ENCODE measurements at places on chromosomes 12 and 14. TPM values are rescaled to one million over a fixed set of nuclear protein-coding genes. Genes with fewer than 3 reads are reported as not detected.

AMDHD1 gene
- 0.93 TPM for total RNA-seq

HHIPL1 gene
- 0.21 TPM for total RNA-seq

LAG3 gene
- not detected for total RNA-seq

CLEC9A gene
- not detected for total RNA-seq

PYGL gene
- total RNA-seq, result 43.3 TPM

B4GALNT3 gene
- total RNA-seq, result 66.2 TPM

CDKN1B gene
- 37.8 TPM for total RNA-seq

MIP gene
- total RNA-seq, result not detected

ITPK1 gene
- 29.9 TPM for total RNA-seq

TMEM63C gene
- 26.3 TPM for total RNA-seq

LUM gene
- 11.3 TPM for total RNA-seq

GZMB gene
- not detected for total RNA-seq

CFAP54 gene
- not detected for total RNA-seq

AICDA gene
- not detected for total RNA-seq

Data from suprapubic skin (tissue), 4 donors.